ENCODE measurements at places on chromosomes 6 and 20.

- no peak for DNase-seq
Measured at GRCh38 chr6:33757906-33758305, 11.2 kb upstream of the IP6K3 start.

DNA sequence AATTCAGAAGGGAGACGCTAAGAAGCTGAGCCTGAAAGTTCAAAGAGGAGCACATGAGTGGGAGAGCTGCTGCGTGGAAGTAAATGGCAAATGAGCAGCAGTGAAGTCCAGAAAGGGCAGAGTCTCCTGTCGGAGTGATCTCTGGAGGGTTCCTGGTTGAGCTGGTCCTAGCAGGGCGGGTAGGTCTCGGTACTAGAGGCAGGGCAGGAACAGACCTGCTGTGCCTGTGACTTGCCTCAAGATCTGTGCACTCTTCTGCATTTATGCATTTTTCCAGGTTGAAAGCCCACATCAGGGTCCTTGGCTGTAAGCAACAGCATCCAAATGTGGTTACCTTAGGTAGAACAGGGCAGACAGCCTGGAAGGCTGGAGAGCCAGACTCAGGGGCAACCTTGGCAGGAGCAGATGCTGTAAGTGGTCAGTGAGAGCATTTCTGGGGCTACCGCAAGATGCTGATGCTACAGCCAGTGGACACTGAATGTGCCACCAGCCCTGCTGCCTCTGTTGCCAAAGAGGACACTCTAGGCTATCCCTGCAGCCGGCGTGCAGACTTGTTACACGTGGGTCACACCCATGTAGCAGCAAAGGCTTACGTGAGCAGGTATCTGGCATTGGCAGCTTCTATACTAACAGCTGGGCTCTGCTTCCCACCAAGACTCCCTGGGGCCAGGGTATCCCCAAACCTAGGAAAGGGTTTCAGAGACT is 8.4 kb downstream of the DUSP22 start:
- DNase-seq = no peak

- DNase-seq = no peak
Measured at GRCh38 chr6:125918681-125919566, 37.6 kb upstream of the HINT3 start.

DNA sequence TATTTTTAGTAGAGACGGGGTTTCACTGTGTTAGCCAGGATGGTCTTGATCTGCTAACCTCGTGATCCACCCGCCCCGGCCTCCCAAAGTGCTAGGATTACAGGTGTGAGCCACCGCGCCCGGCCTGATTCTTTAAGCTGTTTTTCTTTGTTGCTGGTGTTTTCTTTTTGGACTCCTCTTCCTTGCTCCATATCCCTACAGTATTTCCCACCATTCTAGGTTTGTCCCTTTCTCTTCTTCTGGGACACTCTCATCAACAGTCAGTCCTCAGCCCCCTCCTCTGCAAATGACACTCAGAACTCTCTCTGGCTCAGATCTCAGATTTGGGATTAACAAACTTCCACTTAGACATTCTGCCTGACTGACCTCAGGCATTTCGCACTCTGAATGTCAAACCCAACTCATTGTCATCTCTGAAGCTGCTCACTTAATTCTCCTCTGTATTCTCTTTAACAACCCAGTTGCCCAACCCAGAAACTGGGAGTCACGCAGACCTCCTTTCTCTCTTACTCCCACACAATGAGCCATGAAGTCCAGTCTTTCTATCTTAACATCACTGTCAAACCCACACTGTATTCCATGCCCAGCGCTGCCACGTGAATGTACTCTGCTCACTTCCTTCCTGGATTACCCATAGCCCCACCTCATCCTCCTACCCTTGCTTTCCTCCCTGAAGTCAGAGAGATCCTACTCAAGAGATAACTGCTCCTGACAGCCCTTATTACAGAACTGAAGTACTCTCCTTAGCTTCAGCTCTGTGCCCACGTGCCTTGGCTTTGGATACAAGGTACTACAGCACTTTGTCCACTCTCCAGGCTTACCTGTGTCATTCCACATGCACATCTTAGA is 2.6 kb downstream of the MPIG6B start:
- no peak for DNase-seq

DNA sequence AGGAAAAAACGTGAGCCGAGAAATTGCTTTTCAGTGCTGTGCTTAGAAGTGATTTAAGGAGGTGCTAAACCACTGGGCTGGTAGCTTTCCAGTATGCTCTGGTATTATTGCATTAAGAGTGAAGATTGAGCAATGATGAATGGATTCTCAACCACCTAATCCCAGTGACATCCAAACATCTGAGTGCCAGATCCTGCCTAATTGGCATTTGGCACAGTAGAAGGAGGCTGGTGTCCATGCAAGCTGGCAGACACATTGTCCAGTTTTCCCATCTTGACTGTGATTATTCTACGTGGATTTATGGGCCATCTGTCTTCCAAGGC is 398.0 kb upstream of the PLCB4 start:
- no peak for DNase-seq

DNA sequence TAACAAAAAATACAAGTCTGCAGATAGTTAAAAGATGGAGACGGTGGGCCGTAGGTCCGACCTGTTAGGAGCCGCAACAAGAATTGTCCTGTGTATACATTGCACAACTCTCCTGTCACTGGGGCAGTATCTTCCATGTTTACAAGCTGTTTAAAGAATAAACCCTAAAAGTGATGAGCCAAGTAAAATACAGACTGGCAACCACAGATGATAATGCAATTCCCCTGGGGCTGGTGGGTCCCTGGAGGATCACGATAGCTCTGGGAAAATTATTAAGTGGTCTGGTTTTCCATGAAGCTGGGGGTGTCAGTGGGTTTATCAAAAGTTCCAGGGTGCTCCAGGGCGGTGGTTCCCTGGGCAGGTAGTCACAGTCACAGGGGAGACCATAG is 8.1 kb upstream of the FAM50B start:
- no peak for DNase-seq

DNA sequence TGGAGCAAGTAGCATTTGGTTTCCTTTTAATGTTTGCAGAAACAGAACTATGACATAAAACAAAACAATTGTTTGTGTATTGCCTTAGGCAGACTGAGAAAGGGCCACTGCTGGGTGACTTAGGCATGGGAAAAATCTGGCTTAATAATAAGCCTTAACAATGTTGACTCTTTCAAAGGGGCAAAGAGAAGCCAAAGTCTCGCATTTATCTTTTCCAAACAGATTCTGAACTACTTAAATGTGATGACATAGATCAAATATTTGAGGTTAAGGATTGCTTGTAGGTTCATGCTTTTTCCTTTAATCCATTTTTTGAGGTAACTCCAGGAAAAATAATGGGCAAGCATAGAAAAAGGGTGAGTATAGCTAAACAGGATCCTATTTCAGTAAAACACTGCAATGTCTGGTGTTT is 39.6 kb downstream of the ADAT2 start:
- no peak for DNase-seq

GRCh38 chr6:56432194-56432593 is 184.8 kb upstream of the COL21A1 start:
- no peak for DNase-seq

DNA sequence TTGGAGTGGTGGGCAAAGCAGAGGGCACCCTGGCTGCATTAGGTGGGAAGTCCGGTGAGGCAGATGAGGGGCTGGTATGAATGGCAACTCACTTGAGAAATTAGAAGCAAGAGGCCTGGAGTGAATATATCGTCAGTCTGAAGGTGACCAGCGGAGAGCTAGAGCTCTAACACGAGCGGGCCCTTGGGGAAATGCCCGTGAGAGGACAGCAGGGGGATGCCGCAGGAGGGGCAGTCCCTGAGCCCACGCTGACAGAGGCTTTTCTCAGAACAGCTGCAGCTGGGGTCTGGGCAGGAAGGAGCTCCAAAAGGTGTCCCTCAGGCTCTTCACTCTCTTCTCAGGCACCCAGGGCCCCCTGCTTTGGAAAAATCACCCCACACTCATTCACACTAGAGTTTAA is 32.0 kb upstream of the CD93 start:
- no peak for DNase-seq

DNA sequence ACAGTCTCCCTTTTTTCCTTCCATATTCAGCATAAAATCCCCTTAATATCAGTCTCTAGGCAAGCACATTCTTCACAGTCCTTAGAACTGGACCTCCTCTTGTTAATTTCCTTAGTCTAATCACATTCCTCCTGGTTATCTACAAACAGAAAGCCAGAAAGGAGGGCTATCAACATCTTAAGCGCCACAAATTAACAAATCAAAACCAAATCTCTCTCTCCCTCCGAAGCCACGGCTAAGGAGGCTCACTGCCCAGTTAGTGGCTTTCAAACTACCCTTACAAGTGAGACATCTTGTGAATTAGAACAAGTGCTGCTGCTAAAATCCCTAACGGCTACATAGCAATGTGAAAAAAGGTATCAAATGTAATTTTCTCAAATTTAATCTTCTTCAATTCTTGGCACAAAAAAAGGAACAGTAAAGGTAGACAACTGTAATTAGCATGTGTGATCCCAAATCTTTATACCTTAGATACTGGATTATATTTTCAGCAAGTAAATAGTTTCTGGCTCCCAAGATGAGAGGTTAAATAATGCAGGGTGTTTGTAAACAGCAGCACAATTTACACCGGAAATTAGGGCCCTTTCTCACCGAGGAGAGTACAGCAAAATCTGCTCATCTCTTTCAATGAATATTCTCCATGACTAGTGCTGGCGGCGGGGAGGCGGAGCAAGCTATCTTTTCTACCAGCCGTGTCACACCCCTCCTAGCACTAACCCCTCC is 1.4 kb upstream of the TRIM39 start:
- DNase-seq = peak; percentile 54

DNA sequence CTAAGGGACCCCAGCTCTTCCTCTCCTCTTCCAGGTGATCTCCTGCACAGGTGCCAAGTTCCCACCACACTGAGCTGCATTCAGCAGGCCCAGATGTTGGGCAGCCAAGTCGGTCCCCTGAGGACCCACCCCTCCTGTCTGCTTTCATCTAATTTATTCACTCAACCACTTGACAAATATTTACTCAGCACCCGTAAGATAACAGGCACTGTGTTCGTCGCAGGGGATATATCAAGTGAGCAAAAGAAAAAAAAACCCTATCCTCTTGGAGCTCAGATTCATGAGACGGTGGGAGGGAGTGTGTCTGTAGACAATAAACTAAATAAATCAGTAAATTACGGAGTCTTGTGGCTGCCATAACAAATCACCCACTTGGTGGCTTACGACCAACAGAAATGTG is 143.6 kb downstream of the MRPL14 start:
- no peak for DNase-seq

DNA sequence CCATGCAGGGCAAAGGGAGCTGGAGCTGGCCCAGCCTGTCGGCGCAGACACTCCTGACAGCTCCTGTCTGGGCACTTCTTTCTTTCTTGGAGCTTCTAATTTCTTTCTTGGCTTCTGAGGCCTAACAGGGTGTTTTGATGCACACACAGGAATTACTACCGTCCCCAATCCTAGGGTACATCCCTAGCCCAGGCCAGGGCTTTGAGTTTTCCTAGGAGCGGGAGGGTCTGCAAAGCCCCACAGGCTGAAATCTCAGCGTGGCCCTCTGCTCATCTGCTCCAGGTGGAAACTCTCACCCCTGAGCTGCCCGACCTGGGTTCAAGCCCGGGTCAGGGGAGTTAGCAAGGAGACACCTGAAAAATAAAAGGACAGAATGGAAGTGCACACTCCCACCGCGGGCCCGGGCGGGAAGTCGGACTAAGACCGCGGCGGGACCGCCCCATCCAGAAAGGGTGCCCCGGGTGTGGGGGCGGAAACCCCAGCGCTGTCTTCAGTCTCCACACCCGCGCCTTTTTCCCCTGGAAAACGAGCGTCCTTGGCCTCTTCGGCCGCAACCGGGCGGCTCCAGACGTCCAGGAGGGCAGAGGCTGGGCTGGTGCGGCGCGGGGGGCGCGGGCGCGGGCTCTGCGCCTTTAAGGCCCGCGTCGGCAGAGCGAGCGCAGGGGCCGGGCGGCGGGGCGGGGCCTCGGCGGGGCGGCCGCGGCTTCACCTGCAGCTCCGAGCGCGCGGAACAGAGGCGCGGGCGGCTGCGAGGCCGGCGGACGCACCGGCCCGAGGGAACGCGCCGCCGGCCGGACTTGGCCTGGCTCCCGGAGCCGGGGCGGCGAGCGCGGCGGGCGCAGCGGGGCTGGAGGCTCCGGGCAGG is at the start of gene CDH4:
Gene CDH4, plus strand, starts transcription at position 733 of the 865 bp plus-strand sequence.
- no peak for DNase-seq

- DNase-seq = no peak
Measured at GRCh38 chr6:128507337-128508310, 12.8 kb downstream of the PTPRK start.

GRCh38 chr6:27332692-27333641 is 20.9 kb upstream of the POM121L2 start:
- no peak for DNase-seq

- DNase-seq = no peak
Measured at GRCh38 chr6:89139509-89140346, 6.1 kb upstream of the PM20D2 start.

DNA sequence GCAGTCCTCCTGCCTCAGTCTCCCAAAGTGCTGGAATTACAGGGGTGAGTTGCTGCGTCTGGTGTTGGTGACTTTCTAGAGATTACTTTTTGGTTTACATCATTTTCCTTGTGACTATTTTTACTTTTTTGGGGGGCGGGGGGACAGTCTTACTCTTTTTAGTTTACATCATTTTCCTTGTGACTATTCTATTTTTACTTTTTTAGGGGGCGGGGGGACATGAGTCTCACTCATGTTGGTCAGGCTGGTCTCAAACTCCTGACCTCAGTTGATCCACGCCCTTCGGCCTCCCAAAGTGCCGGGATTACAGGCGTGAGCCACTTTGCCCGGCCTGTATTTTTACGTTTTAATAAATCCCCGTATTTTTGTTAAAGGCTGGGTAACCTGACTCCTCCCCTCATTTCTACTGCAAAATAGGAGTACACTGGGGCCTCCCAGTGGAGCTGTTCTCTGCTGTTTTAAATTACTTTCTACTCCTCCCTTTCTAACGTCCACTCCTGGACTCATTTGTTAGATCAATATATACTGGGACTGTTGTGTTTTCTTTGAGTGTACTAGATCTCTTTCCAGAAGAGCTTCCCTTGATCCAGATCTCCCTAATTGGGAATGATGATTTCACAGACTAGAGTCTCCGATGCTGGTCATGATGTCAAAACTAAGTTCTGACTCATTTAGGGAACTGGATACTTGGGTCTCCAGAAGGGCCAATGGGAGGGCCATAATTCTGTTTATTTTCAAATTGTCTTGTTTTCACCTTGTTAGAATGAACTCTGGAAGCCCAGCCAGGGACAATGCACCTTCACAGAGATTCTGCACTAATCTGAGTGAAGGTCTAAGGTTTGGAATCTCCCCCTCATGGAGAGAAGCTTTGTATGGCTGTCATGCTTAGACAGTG is 9.2 kb downstream of the HSPA1B start:
- no peak for DNase-seq

GRCh38 chr20:21501184-21501583 is 12.7 kb downstream of the NKX2-2 start:
- DNase-seq = no peak

DNA sequence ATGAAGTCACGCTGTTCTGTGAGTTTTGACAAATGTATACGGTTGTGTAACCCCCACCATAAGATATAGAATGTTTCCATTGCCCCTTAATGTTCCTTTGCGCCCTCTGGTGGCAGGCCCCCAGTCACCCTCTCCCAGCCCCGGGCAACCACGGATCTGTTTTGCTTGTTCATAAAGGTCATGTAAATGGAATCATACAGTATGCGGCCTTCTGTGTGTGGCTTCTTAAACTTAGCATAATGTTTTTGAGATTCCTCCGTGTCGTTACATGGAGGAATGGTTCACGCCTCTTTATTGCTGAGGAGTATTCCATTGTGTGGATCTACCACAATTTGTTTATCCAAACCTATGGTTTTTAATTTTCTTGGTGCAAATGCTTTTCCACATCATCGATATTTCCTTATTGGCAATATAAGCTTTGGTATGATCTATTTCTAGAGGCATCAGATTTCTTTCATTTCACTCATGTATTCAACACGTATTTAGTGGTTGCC is 28.4 kb downstream of the LYRM2 start:
- DNase-seq = peak; percentile 50
